Activated B cell treated with CpG ODN at 0.5 μM for 24 hours (primary cell): ENCODE measurements at places on chromosomes 5 and 9.
A peak's percentile ranks its signal among the peaks of the same experiment; 100 is the strongest.

DNA sequence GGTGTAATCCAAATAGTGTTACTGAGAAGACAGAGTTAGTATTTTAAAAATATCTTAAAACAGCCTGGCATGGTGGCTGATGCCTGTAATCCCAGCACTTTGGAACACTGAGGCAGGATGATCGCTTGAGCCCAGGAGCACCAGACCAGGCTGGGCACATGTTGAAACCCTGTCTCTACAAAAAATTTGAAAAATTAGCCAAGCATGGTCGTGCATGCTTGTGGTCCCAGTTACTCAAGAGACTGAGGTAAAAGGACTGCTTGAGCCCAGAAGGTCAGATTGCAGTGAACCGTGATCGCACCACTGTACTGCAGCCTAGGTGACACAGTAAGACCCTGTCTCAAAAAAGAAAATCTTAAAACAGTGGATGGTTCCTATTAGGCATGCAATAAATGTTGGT, 12.4 kb downstream of the IFNA1 start:
- no peak for DNase-seq

- no peak for DNase-seq
Observed at GRCh38 chr5:80466669-80467485, 21.0 kb upstream of the FAM151B start.

GRCh38 chr9:30723656-30724055, 1660.8 kb upstream of the ACO1 start:
- no peak for DNase-seq

GRCh38 chr9:113155911-113156588, 5.2 kb downstream of the SLC31A2 start:
- no peak for DNase-seq

GRCh38 chr5:62190173-62190572, 115.8 kb upstream of the KIF2A start:
- no peak for DNase-seq

DNA sequence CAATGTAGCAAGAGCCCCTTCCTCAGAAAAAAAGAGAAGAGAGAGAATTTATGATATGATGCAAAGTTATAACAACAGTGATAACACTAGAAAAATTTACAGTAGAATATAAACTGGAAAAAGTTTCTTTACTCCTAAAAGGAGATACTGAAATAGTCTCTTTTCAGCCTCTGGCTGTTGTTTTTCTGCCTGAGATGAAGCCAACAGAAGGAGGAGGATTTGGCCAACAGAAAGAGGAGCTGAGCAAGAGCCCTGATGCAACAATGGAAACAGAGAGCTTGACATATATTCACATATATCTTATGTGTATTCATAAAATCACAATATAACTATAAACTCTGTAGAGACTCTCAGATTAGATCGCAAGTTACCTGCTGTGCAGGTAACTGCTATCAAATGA, 109.1 kb downstream of the INIP start:
- DNase-seq: no peak

- no peak for DNase-seq
Observed at GRCh38 chr5:178202541-178202940, 1.8 kb upstream of the HNRNPAB start.

DNA sequence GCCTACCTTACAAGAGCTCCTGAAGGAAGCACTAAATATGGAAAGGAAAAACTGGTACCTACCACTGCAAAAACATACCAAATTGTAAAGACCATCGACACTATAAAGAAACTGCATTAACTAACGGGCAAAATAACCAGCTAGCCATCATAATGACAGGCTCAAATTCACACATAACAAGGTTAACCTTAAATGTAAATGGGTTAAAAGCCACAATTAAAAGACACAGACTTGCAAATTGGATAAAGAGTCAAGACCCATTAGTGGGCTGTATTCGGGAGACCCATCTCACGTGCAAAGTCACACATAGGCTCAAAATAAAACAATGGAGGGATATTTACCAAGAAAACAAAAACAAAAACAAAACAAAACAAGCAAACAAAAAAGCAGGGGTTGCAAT, 49.4 kb downstream of the POU5F2 start:
- no peak for DNase-seq

- DNase-seq: no peak
Observed at GRCh38 chr9:74775396-74775795, 112.3 kb downstream of the TRPM6 start.

GRCh38 chr5:180799194-180799593, 3.4 kb downstream of the MGAT1 start:
- DNase-seq: no peak

DNA sequence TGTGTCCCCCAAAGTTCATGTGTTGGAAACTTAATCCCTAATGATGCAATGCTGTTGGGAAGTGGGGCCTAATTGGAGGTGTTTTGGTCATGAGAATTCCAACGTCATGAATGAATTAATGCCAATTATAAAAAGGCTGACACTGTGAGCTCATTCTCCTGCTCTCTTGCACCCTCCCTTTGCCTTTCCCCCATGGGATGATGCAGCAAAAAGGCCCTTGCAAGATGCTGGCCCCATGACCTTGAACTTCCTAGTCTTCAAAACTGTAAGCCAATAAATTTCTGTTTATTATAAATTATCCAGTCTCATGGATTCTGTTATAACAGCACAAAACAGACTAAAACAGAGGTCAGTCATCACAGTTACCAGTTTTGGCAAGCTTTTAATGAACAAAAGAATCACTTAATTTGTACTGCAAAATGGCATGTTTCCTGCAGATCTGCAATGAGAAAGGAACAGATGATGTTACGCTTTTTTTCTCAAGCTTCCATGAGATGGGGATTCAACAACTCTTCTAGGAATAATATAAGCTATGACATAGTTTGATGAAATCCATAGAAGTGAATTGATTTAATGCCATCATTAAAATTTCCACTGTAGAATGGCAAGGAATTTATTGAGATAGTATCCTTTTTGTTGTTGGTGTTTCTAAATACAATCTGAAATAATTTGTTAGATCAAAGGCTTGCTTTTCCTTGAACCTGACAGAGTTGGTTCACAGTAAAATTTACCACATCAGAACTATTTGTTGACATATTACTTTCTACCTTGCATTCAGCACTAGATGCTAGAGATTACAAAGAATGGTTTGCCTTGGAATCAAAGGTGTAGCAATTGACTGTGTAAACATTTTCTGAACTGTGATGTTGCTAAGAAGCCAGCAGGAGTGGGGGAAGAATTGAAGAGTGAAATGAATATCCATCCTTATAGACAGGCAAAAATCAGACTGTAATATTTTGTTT, 29.3 kb upstream of the RFK start:
- DNase-seq: no peak

- no peak for DNase-seq
Observed at GRCh38 chr9:132980157-132980556, 1.7 kb downstream of the GFI1B start.

GRCh38 chr5:135053278-135053677, 19.2 kb upstream of the PITX1 start:
- peak; percentile 53 for DNase-seq

DNA sequence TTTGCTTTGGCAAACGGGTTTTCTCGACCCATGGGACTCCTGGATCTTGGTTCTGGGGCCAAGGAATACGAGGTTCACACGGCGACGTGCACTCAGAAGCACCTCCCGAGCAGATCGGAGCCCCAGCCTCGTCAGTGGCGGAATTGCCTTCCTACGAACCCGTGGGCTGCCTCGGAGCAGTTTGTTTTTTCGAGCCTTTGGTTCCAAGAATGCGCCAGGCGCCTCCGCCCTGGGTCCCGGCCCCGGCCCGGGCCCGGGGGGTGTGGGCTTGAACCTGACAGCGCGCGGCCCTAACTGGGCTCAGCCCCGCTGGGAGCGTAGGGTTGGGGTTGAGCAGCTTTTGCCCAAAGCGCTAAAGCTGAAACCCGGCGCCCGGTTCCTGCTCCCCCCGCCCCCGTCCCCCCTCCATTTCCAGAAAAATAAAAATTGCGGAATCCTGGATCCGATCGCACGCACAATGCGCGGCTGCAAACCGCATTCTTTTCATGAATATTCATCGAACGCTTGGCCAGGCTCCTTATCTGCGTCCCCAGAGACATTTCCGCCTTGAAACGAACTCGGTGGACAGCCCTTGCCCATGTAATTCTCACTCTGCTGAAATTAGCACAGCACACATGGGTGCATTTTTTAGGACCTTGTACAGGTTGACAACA, 1.0 kb downstream of the BASP1 start:
- peak; percentile 43 for DNase-seq

GRCh38 chr5:150318613-150319483, 16.1 kb upstream of the ARSI start:
- no peak for DNase-seq

- DNase-seq: no peak
Observed at GRCh38 chr5:87127956-87128687, 139.6 kb upstream of the RASA1 start.

DNA sequence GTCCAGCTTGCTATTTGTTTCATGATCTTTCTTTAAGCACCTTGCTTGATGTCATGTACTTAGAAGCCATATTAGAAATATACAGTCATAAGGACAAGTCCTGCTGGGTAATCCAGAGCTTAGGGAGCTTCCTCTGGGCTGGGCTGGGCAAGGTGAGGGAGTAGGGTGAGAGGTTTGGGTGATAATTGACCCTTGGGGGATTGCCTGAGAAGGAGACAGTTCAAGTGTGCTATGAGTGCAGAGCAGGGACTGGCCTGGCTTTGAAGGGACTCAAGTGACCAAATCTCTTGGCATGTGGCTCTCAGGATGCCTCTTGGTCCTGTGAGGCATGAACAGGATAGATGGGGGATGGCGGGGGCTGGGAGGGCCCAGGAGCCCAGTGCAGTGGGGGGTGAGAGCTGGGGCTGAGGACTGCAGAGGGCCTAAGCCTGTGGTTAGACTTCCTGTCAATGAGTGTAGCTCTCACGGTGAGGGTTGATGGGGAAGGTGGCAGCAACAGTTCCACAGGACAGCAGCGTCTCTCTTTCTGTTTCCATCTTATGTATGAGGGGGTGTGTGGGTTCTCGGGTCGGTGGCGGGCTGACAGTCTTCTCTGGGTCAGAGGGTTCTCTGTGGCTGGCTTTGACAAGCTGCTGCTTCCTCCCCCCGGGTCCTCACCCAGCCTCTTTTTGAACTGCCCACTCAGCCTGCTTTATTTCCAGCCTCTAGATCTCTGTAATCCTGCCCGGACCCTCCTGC, 53.5 kb downstream of the RGS3 start:
- peak; percentile 26 for DNase-seq

- DNase-seq: no peak
Observed at GRCh38 chr5:94903726-94904125, 285.3 kb downstream of the SLF1 start.

- no peak for DNase-seq
Observed at GRCh38 chr9:133207021-133207531, 2.0 kb downstream of the OBP2B start.

DNA sequence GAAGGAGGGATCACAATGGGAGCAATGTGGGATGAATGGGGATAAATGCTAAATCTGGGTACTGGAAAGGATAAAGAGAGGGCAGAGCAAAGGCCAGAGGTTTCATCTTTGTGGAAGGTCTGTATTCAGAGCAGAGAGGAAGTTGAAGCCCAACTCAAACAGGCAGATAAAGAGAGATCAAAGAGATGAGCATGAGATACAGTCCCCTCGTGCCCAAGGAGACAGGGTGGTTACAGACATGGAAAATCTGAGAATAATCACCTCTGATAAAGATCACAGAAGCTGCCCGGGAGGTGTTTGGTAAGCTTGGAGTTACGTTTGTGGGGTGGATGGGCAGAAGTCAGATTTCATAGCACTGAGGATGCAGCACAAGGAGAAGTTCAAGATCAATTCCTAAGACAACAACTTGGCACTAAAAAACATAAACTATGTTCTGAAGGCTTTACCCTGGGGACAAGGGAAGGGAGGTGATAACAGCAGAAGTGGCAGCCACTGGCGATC, 459 bp upstream of the ERAP2 start:
- DNase-seq: no peak

- DNase-seq: no peak
Observed at GRCh38 chr9:136095070-136096058, at the start of gene NACC2. NACC2 (minus strand) TSS chr9:136095289; CDS start chr9:136050521, 44,768 bp downstream.

GRCh38 chr9:2923766-2924379, 80.0 kb upstream of the PUM3 start:
- DNase-seq: no peak

GRCh38 chr5:68405784-68406743, 190.5 kb downstream of the PIK3R1 start:
- DNase-seq: no peak

GRCh38 chr9:462606-463005, 247.9 kb downstream of the DOCK8 start:
- no peak for DNase-seq

DNA sequence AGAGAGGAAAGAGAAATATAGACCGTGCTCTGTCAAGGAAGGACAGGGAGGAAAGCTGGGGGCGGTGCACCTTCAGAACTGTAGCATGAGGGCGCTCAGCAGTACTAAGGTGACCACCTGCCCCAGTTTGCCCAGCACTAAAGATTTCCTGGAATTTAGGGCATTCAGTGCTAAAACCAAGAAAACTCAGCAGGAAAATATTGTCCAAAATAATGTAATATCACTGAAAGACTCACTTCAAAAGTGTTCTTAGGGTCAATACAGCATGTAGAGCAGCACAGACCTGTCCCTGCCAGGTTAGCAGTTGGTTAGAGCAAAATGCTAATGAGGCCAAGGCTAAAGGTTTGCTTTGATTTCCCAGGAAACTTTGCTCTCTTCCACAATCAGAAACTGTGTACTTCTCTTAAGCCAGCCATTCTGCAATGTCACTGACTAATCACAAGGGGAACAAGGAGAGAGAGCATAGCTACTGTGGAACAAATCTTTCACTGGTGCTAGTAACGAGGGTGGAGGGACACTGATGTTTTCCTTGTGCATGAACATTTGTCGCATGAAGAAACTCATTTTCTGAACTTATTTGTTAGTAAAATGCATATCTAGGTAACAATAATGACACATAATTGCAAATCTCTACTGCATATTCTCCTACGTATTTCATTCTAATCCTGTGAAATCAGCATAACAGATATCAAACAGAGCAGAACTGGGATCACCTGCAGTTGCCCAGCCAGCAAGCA, 53.0 kb upstream of the GRAMD2B start:
- no peak for DNase-seq

DNA sequence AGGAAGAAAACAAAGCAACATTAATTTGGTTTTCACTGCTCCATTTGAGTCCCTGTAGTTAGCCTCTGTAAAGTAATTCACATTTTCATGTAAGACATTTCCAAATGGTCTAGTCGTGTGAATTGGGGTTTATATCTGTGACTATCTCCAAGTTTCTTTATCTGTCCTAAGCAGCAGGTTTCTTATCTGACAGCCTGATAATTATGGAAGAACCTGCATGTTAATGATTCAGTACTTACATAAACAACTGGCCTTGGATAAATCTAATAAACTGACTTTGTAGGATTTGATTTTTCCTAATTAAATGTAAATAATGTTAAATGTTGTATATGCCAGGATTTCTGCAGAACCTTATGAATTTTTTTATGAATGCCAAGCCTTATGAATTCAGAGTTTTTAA, 964.9 kb downstream of the NR2F1-AS1 start:
- no peak for DNase-seq
